ENCODE measurements at places on chromosomes 6 and 20.

DNA sequence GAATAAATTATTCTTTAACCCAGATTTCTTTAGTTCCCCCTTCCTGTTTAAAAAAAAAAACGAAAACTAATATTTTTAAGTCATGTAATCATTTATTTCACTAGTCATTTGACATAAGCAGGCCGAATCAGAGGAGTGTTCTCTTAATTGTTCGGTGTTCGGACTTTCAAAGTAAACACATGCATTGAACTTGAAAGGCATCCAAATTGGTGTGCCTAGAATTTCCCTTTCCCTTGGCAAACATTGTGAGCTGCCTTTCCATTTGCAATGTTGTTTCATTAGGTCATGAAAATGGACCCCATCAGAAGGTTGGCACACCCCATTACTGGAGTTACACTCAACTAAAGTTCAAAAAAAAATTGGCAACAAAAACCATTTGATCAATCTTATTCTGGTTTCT, 283.0 kb upstream of the MARCKS start:
- no peak overlapping the region for H3K27ac ChIP-seq
- no peak for DNase-seq
- no peaks in the 10 kb centered on the region for H3K36me3 ChIP-seq
- no peak overlapping the region for H3K4me3 ChIP-seq

GRCh38 chr6:63864671-63865318, 229.2 kb downstream of the PHF3 start:
- no peak overlapping the region for H3K27ac ChIP-seq
- H3K36me3 ChIP-seq, result no peaks in the 10 kb centered on the region
- H3K4me3 ChIP-seq, result no peak overlapping the region
- no peak for DNase-seq
- H3K4me1 ChIP-seq, result no peaks in the 10 kb centered on the region

DNA sequence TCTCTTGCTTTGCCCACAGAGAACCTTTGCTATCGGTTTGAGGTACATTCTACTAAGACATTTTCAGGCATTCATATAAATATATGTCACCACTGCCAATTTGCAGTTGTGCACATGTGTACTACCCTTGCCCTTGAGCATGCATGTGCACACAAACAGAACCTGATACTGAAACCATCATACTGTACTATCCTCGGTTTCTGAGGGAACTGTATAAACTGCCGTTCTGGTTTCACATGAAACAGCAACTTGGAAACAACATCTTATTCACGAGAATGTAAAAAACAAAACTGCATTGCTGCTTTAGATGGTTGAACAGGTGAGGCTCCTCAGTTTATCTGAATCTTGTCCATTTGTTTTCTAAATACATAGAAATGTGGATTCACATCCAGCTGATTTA, 151.2 kb upstream of the TMEM170B start:
- peaks cover 6% of the 10 kb centered on the region for H3K36me3 ChIP-seq
- H3K4me1 ChIP-seq, result peaks cover 37% of the 10 kb centered on the region
- no peaks in the 10 kb centered on the region for H3K27me3 ChIP-seq
- H3K27ac ChIP-seq, result peak overlapping the region; percentile 87
- peak overlapping the region; percentile 45 for H3K4me3 ChIP-seq

GRCh38 chr6:33778444-33779121, 10.3 kb downstream of the LEMD2 start:
- no peak for DNase-seq
- no peak overlapping the region for H3K4me3 ChIP-seq
- H3K4me1 ChIP-seq, result peaks cover 4% of the 10 kb centered on the region
- H3K36me3 ChIP-seq, result peaks cover 70% of the 10 kb centered on the region
- H3K27me3 ChIP-seq, result no peaks in the 10 kb centered on the region

GRCh38 chr20:61056627-61057442, 195.2 kb upstream of the CDH4 start:
- H3K36me3 ChIP-seq, result no peaks in the 10 kb centered on the region
- DNase-seq, result no peak
- H3K4me1 ChIP-seq, result no peaks in the 10 kb centered on the region
- no peak overlapping the region for H3K4me3 ChIP-seq

- H3K27me3 ChIP-seq, result no peaks in the 10 kb centered on the region
- peaks cover 52% of the 10 kb centered on the region for H3K36me3 ChIP-seq
- H3K4me1 ChIP-seq, result peaks cover 17% of the 10 kb centered on the region
- no peak overlapping the region for H3K4me3 ChIP-seq
- peak overlapping the region; percentile 51 for H3K27ac ChIP-seq
These were observed 18.0 kb downstream of the DYNLT1 start for GRCh38 chr6:158626360-158627167.

- no peak overlapping the region for H3K27ac ChIP-seq
- H3K36me3 ChIP-seq, result peaks cover 5% of the 10 kb centered on the region
These were observed 4.1 kb upstream of the TAF4 start for GRCh38 chr20:62069741-62070216.

All from T-helper 2 cell treated with Interferon-gamma antibody and Interleukin-4, amounts not matched to agents 5 μg/mL and 100 μg/mL, for 36 hours (primary cell).